ENCODE measurements at places on chromosomes 16 and 17. TPM values are rescaled to one million over a fixed set of nuclear protein-coding genes. Genes with fewer than 3 reads are reported as not detected.

TBX2 gene
- 4.6 TPM for total RNA-seq

TEKT5 gene
- 0.17 TPM for total RNA-seq

KRTAP2-1 gene
- not detected for total RNA-seq

ABCA8 gene
- 0.61 TPM for total RNA-seq

TMEM94 gene
- total RNA-seq = 47.1 TPM

KSR1 gene
- 17.6 TPM for total RNA-seq

COX6A2 gene
- total RNA-seq = not detected

OR4D1 gene
- 0.02 TPM for total RNA-seq

SOX15 gene
- 0.27 TPM for total RNA-seq

SLFN12L gene
- total RNA-seq = not detected

SPIRE2 gene
- total RNA-seq = 7.4 TPM

ATXN2L gene
- total RNA-seq = 136 TPM

ACAP1 gene
- 2.6 TPM for total RNA-seq

CDH5 gene
- total RNA-seq = 0.22 TPM

KRTAP4-3 gene
- total RNA-seq = not detected

CRHR1 gene
- total RNA-seq = 0.07 TPM

GNG13 gene
- total RNA-seq = not detected

CIITA gene
- 0.09 TPM for total RNA-seq

GAS7 gene
- total RNA-seq = 0.38 TPM

RNF157 gene
- total RNA-seq = 12.6 TPM

CHRNE gene
- not detected for total RNA-seq
